NCI-H1105 treated with DMSO at 0.1 percent for 48 hours (cell line): ENCODE measurements at places on chromosomes 3 and 15.
A peak's percentile ranks its signal among the peaks of the same experiment; 100 is the strongest.

DNA sequence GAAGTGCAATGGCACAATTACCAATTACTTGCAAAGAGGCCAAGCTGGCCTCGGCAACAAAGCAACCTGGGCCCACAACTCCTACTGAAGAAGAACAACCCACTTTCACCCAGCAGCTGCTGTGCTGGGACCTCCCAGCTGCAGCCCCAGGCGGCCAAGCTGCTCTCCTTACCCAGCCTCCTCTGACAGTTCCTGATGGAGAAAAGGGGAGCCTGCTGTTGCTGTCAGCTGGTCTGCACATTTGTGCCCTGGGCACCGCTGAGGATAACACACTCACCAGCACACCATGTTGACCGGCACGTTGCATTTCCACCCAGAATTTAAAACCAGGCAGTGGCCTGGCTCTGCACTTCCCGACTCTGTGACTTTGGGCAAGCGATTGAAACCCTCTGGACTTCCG is 33.6 kb downstream of the SSUH2 start:
- no peak for DNase-seq

- DNase-seq, result peak; percentile 40
Observed at GRCh38 chr3:33173103-33173502, 45.5 kb downstream of the SUSD5 start.

DNA sequence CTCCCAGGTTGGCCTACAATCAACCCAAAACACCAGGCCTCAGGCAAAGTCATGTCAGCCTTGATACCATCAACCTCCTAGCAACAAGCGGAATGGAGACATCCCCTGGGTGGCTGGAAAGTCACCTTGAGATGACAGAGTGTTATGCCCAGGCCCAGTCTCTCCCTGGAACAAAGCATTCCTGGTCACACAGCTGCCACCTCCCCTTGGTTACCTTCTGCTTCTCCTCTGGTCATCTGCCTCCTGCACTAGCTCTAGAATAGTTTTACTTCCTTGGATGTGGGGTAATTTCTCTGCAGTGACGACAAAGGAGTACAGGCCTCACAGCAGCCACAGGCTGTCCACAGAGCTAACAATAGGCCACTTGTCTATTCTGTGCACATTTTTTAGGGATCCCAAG is 114.9 kb downstream of the RFTN1 start:
- no peak for DNase-seq

GRCh38 chr3:151155409-151156128 is 47.4 kb downstream of the GPR171 start:
- DNase-seq, result no peak

- DNase-seq, result no peak
Observed at GRCh38 chr15:33158366-33158765, 36.1 kb downstream of the FMN1 start.

GRCh38 chr3:157119369-157119951 is 40.5 kb downstream of the CCNL1 start:
- no peak for DNase-seq

GRCh38 chr3:126212620-126213378 is 32.4 kb upstream of the ALDH1L1 start:
- peak; percentile 33 for DNase-seq

- DNase-seq, result no peak
Observed at GRCh38 chr3:75248974-75249373, 415.2 kb upstream of the FRG2C start.

DNA sequence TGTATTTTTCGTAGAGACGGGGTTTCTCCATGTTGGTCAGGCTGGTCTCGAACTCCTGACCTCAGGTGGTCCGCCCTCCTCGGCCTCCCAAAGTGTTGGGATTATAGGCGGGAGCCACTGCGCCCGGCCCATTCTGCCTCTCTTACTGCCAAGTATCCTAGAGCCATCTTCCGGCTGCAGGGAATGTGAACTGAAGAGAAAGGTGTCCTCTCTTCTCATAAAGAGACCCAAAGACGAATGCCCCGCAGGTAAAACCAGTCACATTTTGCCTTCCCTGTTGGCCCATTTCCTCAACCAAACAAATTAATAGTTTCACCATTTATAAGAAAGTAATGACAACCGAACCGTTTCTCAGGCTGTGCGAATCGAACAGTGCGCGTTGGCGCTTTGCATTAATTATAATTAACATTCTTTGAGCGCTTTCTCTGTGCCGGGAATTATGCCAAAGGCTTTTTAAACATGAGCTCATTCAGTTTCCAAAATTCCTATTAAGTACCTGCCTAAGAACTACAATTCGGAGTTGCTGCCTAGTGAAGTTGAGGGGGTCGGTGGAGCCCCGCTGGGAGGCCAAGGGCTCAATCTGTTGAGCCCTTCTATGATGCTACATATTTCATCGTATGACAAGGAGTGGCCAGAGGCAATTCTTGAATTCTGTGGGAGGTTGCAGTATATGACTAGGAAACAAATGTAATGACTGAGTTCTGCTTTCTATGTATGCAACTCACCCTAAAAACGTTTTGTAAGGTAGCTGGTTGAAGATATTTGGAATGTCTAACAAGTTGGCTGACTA is 819 bp upstream of the RPL24 start:
- no peak for DNase-seq

DNA sequence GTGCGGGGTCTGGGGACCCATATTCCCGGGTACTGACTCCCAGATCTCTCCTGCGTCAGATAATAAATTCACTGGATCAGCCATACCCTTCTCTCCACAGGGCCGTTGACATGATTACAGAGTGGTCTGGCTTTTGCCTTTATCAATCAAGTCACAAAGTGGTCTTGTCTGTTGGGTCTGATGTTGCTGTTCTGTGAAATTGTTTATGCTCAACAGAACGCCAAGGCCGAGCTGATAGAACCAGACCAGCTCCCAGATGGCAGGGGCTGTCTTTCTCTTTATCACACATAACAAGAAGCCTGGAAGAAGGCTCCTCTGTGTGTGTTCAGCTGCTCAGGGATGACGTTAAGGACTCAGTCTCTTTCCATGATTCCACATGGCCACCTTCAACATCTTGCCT is 751 bp upstream of the DCLK3 start:
- DNase-seq, result no peak
